Body of pancreas (tissue), 4 donors: ENCODE measurements at places on chromosomes 4 and X.
A peak's percentile ranks its signal among the peaks of the same experiment; 100 is the strongest.

GRCh38 chrX:1449036-1449822 lies 3.5 kb downstream of the ASMTL start:
- peak; percentile 10 for DNase-seq

- no peak for DNase-seq
Observed at GRCh38 chr4:52102587-52102986, 51.5 kb downstream of the SPATA18 start.

DNA sequence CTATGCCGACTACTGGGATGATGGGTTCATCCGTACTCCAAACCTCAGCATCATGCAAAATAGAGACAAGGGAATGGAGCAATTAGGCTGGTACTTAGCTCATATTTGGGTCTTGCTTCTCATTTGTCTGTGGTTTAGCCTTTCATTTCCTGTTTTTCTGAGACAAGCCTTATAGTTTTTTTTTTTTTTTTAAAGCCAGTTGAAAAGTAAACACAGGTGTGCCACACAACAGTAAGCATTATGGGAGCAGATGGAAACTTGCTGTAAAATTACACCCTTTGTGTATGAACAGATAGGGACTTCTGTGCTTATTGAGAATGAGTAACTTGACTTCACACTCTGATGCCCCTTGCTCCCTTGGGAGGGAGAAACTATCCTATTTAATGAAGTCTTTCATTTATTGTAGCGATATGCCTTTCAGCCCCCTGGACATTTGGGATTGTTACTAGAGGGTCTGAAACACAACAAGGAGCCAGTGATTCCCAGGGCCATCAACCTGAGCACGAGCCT lies 13.7 kb downstream of the RASSF6 start:
- no peak for DNase-seq

DNA sequence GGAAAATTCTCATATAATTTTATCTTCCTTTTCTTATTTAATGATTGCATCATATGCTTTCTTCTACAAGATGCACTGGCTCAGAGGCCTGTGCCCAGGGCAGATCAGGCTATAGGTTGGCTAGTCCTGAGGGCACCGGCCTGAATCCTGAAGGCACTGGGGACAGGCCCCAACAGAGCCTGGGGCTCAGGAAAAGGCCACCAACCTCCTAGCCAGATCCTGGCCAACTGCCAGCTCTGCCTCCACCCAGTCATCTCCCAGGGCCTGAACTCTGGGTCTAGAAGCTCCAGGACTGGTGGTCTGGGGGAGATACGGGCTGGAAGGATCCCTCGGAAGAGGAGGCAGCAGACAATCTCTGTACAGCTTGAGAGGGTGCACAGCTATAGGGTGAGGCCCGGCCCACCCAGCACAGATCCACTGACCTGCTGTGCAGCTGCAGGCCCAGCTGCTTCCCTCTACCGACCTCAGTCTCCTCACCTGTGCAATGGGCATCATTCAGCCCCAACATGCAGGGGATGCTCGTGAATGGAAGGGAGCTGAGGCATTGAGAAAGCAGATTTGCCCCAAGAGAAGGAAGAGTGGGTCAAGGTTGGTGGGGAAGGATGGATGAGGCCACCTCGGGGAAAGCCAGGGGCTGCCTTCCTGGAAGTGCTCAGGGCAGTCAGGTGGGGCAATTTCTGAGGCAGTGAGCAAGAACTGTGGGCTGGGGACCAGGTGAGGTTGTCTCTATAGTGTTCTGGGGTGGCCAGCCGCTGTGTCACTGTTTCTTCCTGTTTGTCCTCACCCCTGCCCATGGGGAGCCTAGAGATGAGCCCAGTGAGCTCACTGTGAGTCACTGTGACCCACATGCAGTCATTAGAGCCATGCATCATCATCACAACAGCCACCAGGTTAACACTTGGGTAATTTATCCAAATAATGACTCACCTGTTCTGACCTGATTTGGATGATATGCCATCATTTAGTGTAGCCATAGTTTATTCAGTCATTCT lies 22.4 kb upstream of the XAGE2 start:
- DNase-seq = no peak

GRCh38 chrX:129663171-129663570 lies 8.4 kb upstream of the APLN start:
- no peak for DNase-seq

DNA sequence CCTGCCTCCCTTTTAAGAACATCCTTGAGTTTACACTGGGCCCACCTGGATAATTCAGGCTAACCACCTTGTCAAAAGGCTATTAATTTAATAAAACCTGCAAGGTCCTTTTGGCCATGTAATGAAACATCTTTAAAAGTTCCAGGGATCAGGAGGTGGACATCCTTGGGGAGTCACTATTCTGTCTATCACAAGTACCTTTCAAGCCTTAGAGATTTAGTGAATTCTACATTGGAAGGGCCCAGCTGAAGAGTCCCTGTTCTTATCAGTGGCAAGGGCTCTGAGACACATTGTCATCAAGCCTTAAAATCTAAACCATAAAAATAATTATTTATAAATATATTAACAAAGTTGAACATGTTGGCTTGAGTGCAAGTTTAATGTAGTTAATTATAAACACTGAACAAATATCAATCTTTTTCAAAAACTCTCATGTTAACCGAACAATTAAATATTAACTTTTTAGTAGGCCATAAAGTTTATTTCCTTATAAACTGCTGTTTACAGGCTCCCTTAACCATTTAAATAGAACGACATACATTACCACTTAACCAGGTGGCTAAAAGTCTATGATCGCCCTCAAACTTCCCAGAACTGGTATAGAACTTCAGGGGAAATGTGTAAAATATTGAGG lies 104.4 kb upstream of the CBR4 start:
- no peak for DNase-seq

- DNase-seq = no peak
Observed at GRCh38 chr4:1396806-1397455, 9.3 kb downstream of the NKX1-1 start.

- no peak for DNase-seq
Observed at GRCh38 chr4:159158985-159159384, 56.1 kb downstream of the RAPGEF2 start.
